ENCODE measurements at places on chromosomes 2 and 18.

- no peak for DNase-seq
These were observed 314.0 kb upstream of the SALL3 start for GRCh38 chr18:78665644-78666043.

GRCh38 chr2:142325870-142326269 lies 195.1 kb upstream of the LRP1B start:
- no peak for DNase-seq

- DNase-seq = no peak
These were observed 48.8 kb downstream of the HAUS1 start for GRCh38 chr18:46152808-46153617.

DNA sequence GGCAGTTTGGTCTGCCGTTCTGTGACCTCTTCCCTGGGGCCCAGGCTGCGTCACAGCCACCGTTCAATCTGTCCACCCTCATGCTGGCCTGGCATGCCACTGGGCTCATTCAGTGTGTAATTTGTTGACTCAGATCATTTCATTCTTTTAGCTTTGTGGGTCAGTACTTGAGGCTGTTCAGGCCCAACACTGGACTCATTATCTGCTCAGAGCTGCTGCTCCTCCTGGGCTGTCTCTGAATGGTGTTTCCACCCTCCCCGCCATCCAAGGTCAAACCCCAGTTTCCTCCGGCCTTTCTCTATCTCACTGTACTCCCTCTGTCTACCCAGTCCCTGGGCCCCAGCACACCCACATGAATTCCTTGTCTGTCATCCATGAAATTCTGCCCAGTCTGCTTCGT lies 152.4 kb upstream of the NCK2 start:
- no peak for DNase-seq

DNA sequence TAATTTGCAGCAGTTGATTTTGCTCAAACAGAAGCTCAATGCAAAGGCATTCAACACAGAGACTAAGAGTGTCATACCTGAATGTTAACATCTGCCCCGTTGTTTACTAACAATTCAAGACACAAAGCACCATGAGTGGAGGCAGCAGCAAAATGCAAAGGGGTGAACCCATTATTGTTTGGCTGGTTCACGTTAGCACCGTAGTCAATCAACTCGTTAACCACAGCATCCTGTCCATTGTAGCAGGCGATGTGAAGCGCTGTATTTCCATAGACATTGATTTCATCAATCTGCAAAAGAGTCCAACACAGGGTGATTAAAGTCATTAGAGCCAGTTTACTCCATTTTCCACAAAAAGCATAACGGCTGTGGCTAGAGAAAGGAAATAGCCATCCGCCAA lies 189.3 kb downstream of the ANKRD44 start:
- no peak for DNase-seq

- DNase-seq = no peak
These were observed 60.8 kb downstream of the LIMS1 start for GRCh38 chr2:108594982-108595464.

- peak; percentile 79 for DNase-seq
These were observed 8.6 kb upstream of the MTCL1 start for GRCh38 chr18:8696749-8697211.

DNA sequence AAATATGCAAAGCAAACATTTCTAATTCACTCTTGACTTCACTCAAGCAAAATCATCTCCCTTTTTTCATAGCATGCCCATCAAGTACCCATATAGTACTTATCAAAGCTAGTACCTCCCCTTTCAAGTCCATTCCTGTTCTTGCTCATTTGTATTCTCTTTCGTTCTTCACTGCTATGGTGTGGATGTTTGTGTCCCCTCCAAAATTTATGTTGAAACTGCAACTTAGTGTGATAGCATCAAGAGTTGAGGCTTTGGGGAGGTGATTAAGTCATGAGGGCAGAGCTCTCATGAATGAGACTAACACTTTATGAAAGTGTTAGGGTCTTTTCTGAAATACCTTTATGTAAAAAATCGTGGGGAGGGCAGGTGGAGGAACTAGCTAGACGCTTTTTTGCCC lies 52.9 kb downstream of the RNU4ATAC start:
- no peak for DNase-seq

GRCh38 chr2:216006164-216006663 lies 7.1 kb downstream of the MREG start:
- DNase-seq = peak; percentile 20

- DNase-seq = no peak
These were observed 118.5 kb downstream of the CALCRL start for GRCh38 chr2:187329586-187329985.

- no peak for DNase-seq
These were observed 152.1 kb downstream of the THSD7B start for GRCh38 chr2:136917411-136917881.

DNA sequence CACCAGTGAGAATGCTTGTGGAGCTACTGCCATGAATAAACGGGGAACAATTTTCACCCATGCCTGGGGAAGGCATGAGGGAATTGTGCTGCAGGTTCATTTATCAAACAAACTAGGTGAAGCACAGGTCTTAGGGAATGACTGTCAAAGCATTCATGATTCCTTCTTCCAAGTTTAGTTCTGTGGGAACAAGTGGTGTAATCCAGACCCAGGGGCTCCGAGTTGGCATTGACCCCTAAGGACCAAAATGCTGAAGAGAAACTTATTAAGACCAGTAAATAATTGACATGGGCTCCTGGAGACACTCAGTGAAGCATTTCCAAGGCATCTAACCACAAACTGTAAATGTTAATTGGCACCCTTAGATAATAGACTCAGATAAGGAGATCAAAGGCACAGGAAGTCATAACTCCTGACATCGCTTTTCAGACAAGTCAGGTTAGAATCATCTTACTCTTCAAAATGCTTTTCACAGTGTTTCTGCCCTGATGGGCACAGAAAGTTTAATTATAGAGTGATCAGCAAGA lies 96.9 kb downstream of the SPP2 start:
- DNase-seq = no peak

- no peak for DNase-seq
These were observed 94.1 kb downstream of the ANKRD44 start for GRCh38 chr2:197216361-197216979.

- no peak for DNase-seq
These were observed 158.0 kb upstream of the RAB6C start for GRCh38 chr2:129821445-129821844.

- DNase-seq = peak; percentile 86
These were observed 20.8 kb downstream of the CRIM1 start for GRCh38 chr2:36376319-36376765.

GRCh38 chr2:21657445-21657844 lies 533.7 kb downstream of the TDRD15 start:
- no peak for DNase-seq

GRCh38 chr2:120470041-120470965 lies 124.4 kb downstream of the INHBB start:
- peak; percentile 56 for DNase-seq

DNA sequence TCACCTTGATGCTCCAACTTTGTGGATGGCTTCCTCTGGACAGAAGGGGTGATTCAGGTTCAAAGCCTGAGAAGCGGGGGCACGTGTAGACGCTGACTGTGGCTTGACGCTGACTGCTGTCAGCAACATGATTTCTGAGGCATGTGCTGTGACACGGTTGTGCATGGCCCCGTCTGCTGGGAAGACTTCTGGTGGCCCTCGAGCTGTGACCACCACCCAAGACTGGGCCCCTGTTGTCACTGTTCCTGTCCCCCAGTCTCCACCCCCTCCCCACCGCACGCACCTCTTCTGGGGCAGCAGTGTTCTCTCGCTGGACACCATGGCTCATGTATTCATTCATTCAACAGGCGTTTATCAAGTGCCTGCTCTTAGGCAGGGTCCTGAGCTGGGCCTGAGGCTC lies 245.0 kb downstream of the FAM210A start:
- no peak for DNase-seq

DNA sequence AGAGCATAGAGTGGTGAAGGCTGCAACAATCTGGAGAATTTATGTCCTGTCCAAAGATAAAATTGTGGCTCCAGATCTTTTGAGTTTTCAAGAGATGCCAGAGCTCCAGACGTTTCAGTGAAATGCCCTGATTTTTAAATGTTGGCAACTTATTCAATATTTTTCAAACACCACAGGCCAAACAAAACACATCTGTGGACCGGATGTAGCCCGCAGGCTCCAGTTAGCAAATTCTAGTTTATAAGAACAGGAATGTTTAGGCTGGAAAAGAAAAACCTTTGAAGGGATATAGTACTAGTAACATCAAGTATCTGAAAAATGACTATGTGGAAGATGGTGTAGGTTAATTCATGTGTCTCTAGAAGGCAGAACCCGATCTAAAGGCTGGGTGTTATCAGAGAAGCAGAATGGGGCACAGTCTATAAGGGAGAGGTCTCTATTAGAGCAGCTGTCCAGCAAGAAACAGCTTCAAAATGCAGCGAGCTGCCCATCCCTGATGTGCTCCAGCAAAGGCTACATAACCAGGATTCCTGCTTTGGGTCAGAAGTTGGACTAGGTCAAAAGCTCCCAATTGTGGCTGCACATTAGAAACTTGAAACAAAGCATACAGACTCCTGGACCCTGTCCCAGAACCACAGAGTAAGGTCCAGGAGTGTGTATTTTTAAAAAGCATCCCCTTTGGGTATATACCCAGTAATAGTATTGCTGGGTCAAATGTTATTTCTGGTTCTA lies 105.9 kb downstream of the ANKRD44 start:
- no peak for DNase-seq

DNA sequence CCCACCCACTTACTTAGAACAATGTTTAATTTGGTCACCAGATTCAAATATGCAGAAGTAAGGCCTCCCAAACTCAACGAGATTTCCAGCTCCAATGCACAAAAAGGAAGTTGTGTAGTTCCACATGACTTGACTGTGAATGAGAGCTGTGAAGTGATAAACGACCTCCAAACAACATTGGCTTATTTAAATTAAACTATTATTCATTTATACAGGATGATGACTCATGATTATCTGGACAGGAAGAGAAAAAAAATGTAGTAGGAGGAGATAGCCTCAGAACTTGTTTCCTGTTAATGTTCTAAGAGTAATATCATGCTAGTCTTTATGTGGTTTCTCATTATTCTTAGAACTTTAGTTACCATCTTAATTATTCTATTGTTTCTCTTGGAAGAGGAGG lies 237.3 kb downstream of the C1D start:
- DNase-seq = no peak

DNA sequence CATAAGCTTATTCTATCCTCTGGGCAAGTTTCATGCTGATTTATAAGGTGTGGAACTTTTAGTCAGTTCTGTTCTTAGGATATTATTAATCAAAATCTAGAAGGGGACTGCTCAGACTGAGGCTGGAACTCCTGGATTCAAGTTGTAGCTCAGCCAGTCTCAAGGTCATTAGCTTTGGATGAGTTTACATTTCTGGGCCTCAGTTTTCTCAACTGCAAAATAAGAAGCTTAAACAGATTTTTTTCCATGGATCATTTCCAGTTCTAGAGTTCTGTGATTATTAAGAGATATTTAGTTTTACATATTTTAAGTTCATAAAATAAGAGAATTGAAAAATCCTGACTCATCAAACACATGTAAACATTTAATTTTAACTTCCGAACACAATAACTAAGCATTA lies 442.5 kb upstream of the PKDCC start:
- no peak for DNase-seq

DNA sequence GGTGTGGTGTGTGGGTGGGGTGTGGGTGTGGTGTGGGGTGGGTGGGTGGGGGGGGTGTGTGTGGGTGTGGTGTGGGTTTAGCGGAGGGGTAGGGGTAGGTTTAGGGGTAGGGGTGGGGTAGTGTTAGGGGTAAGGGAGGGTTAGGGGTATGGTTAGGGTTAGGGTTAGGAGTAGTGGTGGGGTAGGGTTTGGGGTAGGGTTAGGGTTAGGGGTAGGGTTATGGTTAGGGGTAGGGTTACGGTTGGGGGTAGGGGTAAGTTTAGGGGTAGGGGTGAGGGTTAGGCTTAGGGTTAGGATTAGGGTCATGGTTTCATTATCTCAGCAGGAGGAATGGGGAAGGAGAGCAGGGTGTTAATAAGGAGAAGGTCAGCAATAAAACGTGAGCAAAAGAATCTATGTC lies 11.3 kb upstream of the PARD6G start:
- DNase-seq = no peak

DNA sequence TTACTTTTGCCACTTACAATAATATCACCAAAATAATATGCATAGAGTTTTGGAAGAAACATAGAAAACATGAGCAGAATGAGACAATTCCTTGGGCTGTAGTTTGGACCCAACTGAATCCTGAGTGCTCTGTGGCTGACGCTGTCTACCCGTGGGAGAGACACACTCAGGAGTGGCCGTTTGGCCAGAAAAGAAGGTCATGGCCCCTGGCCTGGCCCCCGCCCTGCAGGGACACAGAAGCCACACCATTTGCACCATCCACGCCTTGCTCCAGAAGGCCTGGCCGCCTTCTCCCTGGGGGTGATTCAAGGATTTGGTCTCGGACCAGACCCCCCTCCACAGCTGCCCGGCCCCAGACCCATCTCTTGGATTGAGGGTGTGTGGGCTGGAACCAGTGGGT lies 6.4 kb upstream of the D2HGDH start:
- no peak for DNase-seq

- DNase-seq = no peak
These were observed 99.0 kb upstream of the FIGN start for GRCh38 chr2:163834841-163835240.

GRCh38 chr2:207823865-207824264 lies 54.2 kb upstream of the FZD5 start:
- no peak for DNase-seq

DNA sequence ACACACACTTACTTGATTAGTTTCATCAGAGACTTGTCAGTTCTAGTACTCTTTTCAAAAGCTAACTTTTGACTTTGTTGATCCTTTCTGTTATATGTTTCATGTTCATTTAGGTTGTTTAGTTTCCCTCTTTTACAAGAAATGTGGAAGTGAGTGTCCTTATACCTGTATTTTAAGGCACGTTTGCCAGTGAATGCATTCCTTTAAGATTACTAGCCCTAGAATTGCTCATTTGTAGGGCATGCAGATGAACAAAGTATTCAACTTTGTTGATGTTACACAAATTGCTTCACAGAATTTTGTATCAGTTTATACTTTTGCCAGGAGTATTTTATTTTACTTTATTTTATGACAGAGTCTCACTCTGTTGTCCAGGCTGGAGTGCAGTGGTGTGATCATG lies 6.3 kb downstream of the IL1RL2 start:
- DNase-seq = no peak

- no peak for DNase-seq
These were observed 143.7 kb downstream of the IRS1 start for GRCh38 chr2:226655871-226656270.

GRCh38 chr2:46847726-46848412 lies 67.7 kb downstream of the MCFD2 start:
- DNase-seq = no peak
